ENCODE measurements at places on chromosomes 2 and 18. TPM values are rescaled to one million over a fixed set of nuclear protein-coding genes. Genes with fewer than 3 reads are reported as not detected.

DNA sequence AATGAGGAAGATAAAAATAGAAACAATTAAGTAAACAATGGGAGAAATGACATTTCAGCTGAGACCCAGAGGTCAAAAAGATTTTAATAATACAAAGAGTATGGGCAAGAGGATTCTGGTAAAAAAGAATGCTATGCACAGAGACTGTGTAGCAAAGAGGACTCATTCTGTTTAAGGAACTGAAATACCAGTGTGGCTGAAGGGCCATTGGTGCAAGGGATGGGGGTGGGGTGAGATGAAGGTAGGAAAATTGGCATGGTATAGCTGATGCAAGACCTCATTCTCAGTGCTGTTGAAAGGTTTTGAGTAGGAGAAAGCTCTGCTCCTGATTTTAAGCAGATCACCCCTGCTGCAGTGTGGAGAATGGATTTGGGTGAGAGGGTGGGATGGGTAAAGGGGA is 10.8 kb downstream of the GALNT1 start:
- peaks cover 55% of the 10 kb centered on the region for H3K4me1 ChIP-seq
- H3K36me3 ChIP-seq: no peaks in the 10 kb centered on the region
- no peak overlapping the region for H3K4me3 ChIP-seq
- H3K27ac ChIP-seq: no peak overlapping the region
- H3K27me3 ChIP-seq: no peaks in the 10 kb centered on the region
- no peak for DNase-seq

- H3K36me3 ChIP-seq: no peaks in the 10 kb centered on the region
- H3K27ac ChIP-seq: no peak overlapping the region
- no peak for DNase-seq
- H3K27me3 ChIP-seq: no peaks in the 10 kb centered on the region
- no peak overlapping the region for H3K4me3 ChIP-seq
- no peaks in the 10 kb centered on the region for H3K4me1 ChIP-seq
Observed at GRCh38 chr2:7886666-7887065, 795.2 kb upstream of the ID2 start.

DNA sequence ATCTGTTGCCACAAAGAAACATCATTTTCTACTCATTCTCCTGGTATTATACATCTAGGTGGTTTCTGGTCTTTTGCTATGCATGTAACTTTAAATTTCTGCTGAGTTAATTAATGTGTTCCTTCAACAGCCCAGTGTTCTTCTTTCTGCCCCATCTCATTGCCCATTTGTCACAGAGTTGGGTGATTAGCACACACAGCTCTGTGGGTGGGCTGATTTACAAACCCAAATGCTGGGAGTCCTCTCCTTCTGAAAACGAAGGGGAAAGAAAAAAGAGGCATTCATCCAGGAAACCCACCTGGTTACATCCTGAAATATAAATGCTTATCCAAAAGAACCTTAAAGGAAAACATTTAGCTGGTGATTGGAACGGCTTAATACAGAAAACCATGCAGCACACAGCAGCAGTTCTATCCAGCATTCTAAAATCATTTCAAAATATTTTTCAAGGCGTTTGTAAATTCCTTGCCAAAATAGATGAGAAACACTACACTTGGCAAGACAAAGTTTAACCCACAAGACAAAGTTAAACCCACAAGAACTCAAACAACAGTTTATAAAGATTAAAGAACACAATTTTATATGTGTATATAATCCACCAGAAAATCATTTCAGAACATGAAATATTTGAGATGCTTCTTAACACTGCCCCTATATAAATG is 177.9 kb downstream of the ANTXR1 start:
- no peaks in the 10 kb centered on the region for H3K36me3 ChIP-seq
- DNase-seq: no peak
- H3K27me3 ChIP-seq: peaks cover 18% of the 10 kb centered on the region
- no peak overlapping the region for H3K4me3 ChIP-seq

GRCh38 chr2:149122516-149122915 is 84.0 kb downstream of the LYPD6B start:
- H3K27me3 ChIP-seq: peaks cover 4% of the 10 kb centered on the region
- H3K4me3 ChIP-seq: no peak overlapping the region
- no peak for DNase-seq
- H3K27ac ChIP-seq: no peak overlapping the region

GRCh38 chr2:184154438-184154837 is 443.9 kb upstream of the ZNF804A start:
- H3K36me3 ChIP-seq: no peaks in the 10 kb centered on the region
- H3K27ac ChIP-seq: no peak overlapping the region
- H3K27me3 ChIP-seq: no peaks in the 10 kb centered on the region
- H3K4me1 ChIP-seq: no peaks in the 10 kb centered on the region

DNA sequence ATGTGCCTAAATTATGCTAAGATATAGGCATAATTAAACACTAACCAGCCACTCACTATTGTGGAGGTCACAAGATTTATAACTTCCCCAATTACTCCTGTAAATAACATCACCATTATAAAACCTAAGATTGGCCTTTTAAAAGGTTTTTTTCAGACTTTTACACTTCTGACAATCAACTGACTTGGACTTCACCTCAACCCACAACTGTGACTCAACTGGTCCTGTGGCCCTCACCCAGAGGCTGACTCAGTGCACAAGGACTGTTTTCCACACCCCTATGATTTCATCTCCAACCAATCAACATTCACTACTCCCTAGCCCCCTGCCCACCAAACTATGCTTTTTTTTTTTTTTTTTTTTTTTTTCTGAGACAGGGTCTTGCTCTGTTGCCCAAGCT is 11.6 kb downstream of the TTR start:
- no peak overlapping the region for H3K4me3 ChIP-seq
- no peak overlapping the region for H3K27ac ChIP-seq
- no peaks in the 10 kb centered on the region for H3K4me1 ChIP-seq

DNA sequence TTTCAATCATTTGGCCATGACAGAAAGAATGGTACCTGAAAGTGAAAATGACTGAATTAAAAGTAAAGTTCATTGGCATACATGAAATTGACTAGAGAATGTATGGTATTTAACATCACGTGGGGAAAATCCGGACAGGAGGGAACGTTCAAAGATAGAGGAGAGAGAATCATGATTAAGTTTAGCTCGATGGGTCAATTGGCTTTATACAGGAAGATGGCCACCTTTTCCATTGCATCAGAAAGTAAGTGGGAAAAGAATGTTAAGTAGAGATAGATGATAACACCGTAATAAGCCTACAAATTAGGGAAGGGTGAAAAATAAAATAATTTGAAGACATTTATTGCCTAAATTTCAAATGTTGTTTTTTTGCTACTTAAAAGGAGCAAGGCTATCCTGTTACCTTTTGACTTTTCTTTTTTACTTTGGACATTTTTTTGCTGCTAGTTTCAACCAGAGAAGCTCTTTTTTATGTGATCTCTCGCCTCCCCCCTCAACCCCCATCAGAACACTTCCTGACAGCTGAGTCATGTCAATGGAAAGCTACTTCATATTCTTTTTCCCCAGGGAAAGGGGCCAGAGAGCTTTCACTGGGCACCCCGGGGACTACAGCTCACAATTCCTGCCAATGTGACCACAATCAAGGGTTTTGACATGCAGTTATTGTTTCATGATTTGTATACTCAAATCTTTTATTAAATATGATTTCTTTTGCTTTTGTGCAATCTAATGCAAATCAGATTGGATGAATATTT is 767 bp upstream of the CCDC102B start:
- DNase-seq: no peak
- no peaks in the 10 kb centered on the region for H3K27me3 ChIP-seq
- no peak overlapping the region for H3K27ac ChIP-seq
- no peaks in the 10 kb centered on the region for H3K36me3 ChIP-seq
- no peak overlapping the region for H3K4me3 ChIP-seq

DNA sequence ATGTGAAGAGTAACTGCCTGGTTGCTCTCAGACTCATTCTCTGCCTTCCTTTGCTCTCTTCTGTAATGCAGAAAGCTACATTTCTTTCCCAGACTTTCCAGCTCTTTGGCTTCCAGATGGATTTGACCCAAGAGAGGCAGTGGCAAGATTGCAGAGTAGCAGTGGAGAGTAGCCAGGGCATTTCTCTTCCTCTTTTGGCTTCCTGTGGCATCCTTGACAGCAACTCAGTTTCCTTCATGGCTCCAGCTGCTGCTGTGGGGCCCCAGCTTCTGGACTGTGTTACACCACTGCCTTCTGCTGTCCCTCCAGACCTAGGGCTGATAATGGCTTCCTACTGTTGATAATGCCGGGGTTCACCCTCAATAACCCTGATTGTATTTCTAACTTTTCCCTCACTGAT is 469.4 kb upstream of the SPRED2 start:
- no peaks in the 10 kb centered on the region for H3K36me3 ChIP-seq
- H3K4me1 ChIP-seq: no peaks in the 10 kb centered on the region
- no peak overlapping the region for H3K4me3 ChIP-seq
- no peaks in the 10 kb centered on the region for H3K27me3 ChIP-seq
- no peak overlapping the region for H3K27ac ChIP-seq

- DNase-seq: no peak
- H3K4me3 ChIP-seq: no peak overlapping the region
- no peaks in the 10 kb centered on the region for H3K36me3 ChIP-seq
- H3K4me1 ChIP-seq: no peaks in the 10 kb centered on the region
- H3K27me3 ChIP-seq: peaks cover 4% of the 10 kb centered on the region
Observed at GRCh38 chr2:236764716-236765115, 195.1 kb downstream of the ACKR3 start.

GRCh38 chr2:98759338-98759737 is 28.4 kb upstream of the MGAT4A start:
- no peaks in the 10 kb centered on the region for H3K27me3 ChIP-seq
- H3K4me1 ChIP-seq: peaks cover 37% of the 10 kb centered on the region

DNA sequence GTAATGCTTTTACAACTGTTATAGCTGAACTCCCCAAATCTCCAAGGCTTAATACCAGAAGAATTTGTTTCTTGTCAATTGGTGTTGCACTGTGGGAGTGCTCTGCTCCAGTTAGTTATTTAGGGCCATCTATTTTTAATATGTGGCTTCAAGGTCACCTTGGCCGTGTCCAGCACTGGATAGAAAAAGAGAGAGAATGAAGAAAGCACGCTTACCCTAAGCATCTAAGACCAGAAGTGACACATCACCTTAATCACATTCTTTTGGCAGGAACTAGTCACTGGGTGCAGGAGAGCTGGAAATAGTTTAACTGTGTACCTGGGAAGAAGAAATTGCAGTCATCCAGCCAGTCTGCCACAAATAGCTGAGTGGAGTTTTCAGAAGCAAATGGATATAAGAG is 78.8 kb downstream of the VWC2L start:
- H3K27me3 ChIP-seq: peaks cover 3% of the 10 kb centered on the region
- H3K36me3 ChIP-seq: no peaks in the 10 kb centered on the region
- no peak for DNase-seq

- no peak overlapping the region for H3K4me3 ChIP-seq
- DNase-seq: no peak
- H3K27me3 ChIP-seq: no peaks in the 10 kb centered on the region
- no peaks in the 10 kb centered on the region for H3K36me3 ChIP-seq
- no peak overlapping the region for H3K27ac ChIP-seq
Observed at GRCh38 chr2:223731503-223731902, 105.9 kb downstream of the AP1S3 start.

DNA sequence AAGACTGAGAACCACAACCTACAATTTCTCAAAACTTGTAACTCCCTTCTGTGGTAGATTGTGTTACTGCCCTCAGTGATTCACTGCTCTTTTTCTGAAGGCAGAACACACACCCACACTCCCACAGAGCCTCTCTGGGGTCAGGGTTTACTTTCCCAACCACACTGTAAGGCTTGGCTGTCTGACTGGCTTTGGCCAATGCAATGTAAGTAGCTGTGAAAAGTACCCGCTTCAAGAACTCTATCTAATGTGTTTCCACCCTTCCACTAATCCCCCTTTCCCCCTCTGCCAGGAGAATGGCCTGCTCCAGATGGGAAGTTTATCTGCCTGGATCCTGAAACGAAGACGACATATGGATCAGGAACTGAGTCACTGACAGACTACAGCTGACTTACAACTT is 222.7 kb downstream of the CDH2 start:
- H3K4me3 ChIP-seq: no peak overlapping the region
- no peaks in the 10 kb centered on the region for H3K27me3 ChIP-seq
- H3K36me3 ChIP-seq: no peaks in the 10 kb centered on the region
- H3K27ac ChIP-seq: no peak overlapping the region
- H3K4me1 ChIP-seq: no peaks in the 10 kb centered on the region
- DNase-seq: no peak

- H3K4me1 ChIP-seq: peaks cover 6% of the 10 kb centered on the region
- peak; percentile 38 for DNase-seq
- peak overlapping the region; percentile 58 for H3K4me3 ChIP-seq
- peaks cover 8% of the 10 kb centered on the region for H3K27me3 ChIP-seq
Observed at GRCh38 chr2:71538656-71539265, 85.4 kb downstream of the DYSF start.

- no peak overlapping the region for H3K4me3 ChIP-seq
- peaks cover 3% of the 10 kb centered on the region for H3K27me3 ChIP-seq
- H3K36me3 ChIP-seq: peaks cover 6% of the 10 kb centered on the region
Observed at GRCh38 chr2:171531291-171531690, 9.0 kb downstream of the CYBRD1 start.

- no peak overlapping the region for H3K4me3 ChIP-seq
- H3K4me1 ChIP-seq: peaks cover 2% of the 10 kb centered on the region
- no peaks in the 10 kb centered on the region for H3K36me3 ChIP-seq
- no peak for DNase-seq
Observed at GRCh38 chr2:239938651-239939486, 86.3 kb downstream of the NDUFA10 start.

GRCh38 chr2:213429516-213429915 is 145.3 kb downstream of the SPAG16 start:
- no peak for DNase-seq
- H3K36me3 ChIP-seq: no peaks in the 10 kb centered on the region
- H3K4me3 ChIP-seq: no peak overlapping the region
- H3K4me1 ChIP-seq: no peaks in the 10 kb centered on the region
- no peak overlapping the region for H3K27ac ChIP-seq

GRCh38 chr2:69116438-69116837 is 103.5 kb downstream of the ANTXR1 start:
- H3K36me3 ChIP-seq: no peaks in the 10 kb centered on the region
- no peaks in the 10 kb centered on the region for H3K27me3 ChIP-seq
- H3K4me3 ChIP-seq: no peak overlapping the region
- H3K27ac ChIP-seq: no peak overlapping the region
- H3K4me1 ChIP-seq: no peaks in the 10 kb centered on the region

- H3K27ac ChIP-seq: no peak overlapping the region
- H3K4me1 ChIP-seq: no peaks in the 10 kb centered on the region
- no peak for DNase-seq
- H3K4me3 ChIP-seq: no peak overlapping the region
- H3K27me3 ChIP-seq: peaks cover 11% of the 10 kb centered on the region
Observed at GRCh38 chr18:76578571-76579300, 83.7 kb upstream of the ZNF516 start.

GRCh38 chr2:239222706-239223309 is 178.0 kb downstream of the HDAC4 start:
- H3K27me3 ChIP-seq: no peaks in the 10 kb centered on the region
- H3K4me1 ChIP-seq: peaks cover 67% of the 10 kb centered on the region
- peak overlapping the region; percentile 80 for H3K27ac ChIP-seq
- peak overlapping the region; percentile 73 for H3K4me3 ChIP-seq

- no peak for DNase-seq
- H3K4me3 ChIP-seq: no peak overlapping the region
- H3K27me3 ChIP-seq: no peaks in the 10 kb centered on the region
- no peaks in the 10 kb centered on the region for H3K36me3 ChIP-seq
Observed at GRCh38 chr2:212170382-212170781, 368.2 kb downstream of the ERBB4 start.

GRCh38 chr18:58438161-58438957 is 190.5 kb downstream of the ALPK2 start:
- H3K4me3 ChIP-seq: peak overlapping the region; percentile 87
- no peaks in the 10 kb centered on the region for H3K36me3 ChIP-seq

KCNE4 gene
- polyA plus RNA-seq: not detected

ZBTB7C gene
- polyA plus RNA-seq: not detected

RGPD3 gene
- not detected for polyA plus RNA-seq

CNTNAP5 gene
- not detected for polyA plus RNA-seq

KYNU gene
- polyA plus RNA-seq: 4.3 TPM

TCF7L1 gene
- polyA plus RNA-seq: not detected

RNMT gene
- 42.4 TPM for polyA plus RNA-seq

ADD2 gene
- not detected for polyA plus RNA-seq

CNDP1 gene
- polyA plus RNA-seq: not detected

LRP1B gene
- polyA plus RNA-seq: not detected

IL36RN gene
- not detected for polyA plus RNA-seq

All from immature natural killer cell (primary cell).